ENCODE measurements at places on chromosomes 1 and 21.

GRCh38 chr1:38076038-38076437, 29.4 kb upstream of the POU3F1 start:
- no peaks in the 10 kb centered on the region for H3K36me3 ChIP-seq
- peak; percentile 26 for DNase-seq
- peaks cover 31% of the 10 kb centered on the region for H3K27me3 ChIP-seq
- no peak overlapping the region for H3K27ac ChIP-seq
- no peaks in the 10 kb centered on the region for H3K4me1 ChIP-seq

GRCh38 chr1:225844236-225845061, 34.5 kb downstream of the EPHX1 start:
- H3K4me1 ChIP-seq, result peaks cover 25% of the 10 kb centered on the region
- DNase-seq, result no peak
- H3K36me3 ChIP-seq, result peaks cover 32% of the 10 kb centered on the region
- no peak overlapping the region for H3K4me3 ChIP-seq

GRCh38 chr1:88327391-88328267, 356.4 kb upstream of the PKN2 start:
- H3K27ac ChIP-seq, result no peak overlapping the region
- H3K36me3 ChIP-seq, result no peaks in the 10 kb centered on the region
- H3K4me3 ChIP-seq, result no peak overlapping the region
- H3K27me3 ChIP-seq, result no peaks in the 10 kb centered on the region

- H3K36me3 ChIP-seq, result no peaks in the 10 kb centered on the region
- H3K4me3 ChIP-seq, result no peak overlapping the region
- H3K27ac ChIP-seq, result no peak overlapping the region
- no peaks in the 10 kb centered on the region for H3K27me3 ChIP-seq
- DNase-seq, result no peak
- H3K4me1 ChIP-seq, result no peaks in the 10 kb centered on the region
Measured at GRCh38 chr21:32046191-32046590, 173.4 kb downstream of the HUNK start.

DNA sequence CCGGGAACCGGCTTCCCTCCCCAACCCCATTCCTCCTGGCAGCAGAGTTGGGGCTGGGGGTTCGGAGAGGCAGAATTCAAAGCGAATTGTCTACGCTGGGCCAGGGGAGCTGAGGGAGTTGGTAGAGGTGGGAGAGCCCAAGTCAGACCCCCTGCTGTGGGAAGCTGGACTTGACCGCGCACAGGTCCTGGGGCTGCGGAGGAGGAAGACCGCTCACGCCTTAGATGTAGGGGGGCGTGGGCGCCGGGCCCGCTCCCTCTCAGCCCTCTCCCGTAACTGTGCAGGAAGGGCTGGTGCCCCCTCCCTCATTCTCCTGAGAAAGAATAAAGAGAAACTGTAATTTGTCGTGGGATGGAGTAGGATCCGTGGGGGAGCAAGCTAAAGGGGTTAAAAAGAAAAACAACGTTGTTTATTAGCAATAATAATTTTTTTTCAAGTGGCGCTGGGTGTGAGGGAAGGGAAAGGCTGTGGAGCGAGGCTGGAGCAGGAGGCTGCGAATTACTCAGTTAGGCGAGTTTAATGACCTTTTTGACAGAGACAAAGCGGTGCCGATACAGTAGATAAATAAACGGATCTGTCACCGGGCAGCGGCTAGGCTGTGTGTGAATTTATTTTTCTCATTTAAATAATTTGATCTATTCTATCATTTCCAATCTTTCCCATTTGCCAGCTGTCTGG, 838 bp upstream of the GRIK3 start:
- no peak for DNase-seq
- peaks cover 9% of the 10 kb centered on the region for H3K4me1 ChIP-seq
- H3K36me3 ChIP-seq, result no peaks in the 10 kb centered on the region
- peaks cover 97% of the 10 kb centered on the region for H3K27me3 ChIP-seq
- peak overlapping the region; percentile 74 for H3K27ac ChIP-seq

- no peaks in the 10 kb centered on the region for H3K4me1 ChIP-seq
- H3K27me3 ChIP-seq, result no peaks in the 10 kb centered on the region
- H3K36me3 ChIP-seq, result no peaks in the 10 kb centered on the region
Measured at GRCh38 chr1:175521249-175522040, 221.9 kb downstream of the TNR start.

DNA sequence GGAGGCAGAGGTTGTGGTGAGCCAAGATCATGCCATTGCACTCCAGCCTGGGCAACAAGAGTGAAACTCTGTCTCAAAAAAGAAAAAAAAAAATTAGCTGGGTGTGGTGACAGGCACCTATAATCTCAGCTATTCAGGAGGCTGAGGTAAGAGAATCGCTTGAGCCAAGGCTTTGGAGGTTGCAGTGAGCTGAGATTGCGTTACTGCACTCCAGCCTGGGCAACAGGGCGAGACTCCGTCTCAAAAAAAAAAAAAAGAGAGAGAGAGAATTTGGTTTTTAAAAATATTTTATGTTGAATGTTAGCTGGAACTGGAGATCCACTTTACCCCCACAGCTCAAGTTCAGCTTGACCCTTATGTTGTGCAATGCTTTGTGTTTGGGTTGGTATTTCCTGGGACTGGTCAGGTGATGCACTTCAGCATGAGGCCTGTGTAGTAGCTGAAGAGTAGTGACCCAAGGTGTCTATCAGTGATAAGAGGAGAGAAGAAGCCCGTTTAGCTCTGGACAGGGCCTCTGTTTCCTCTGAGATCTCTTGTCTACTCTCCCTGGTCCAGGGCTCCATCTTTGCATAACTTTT, 36.8 kb upstream of the MACF1 start:
- H3K27me3 ChIP-seq, result peaks cover 19% of the 10 kb centered on the region
- no peak overlapping the region for H3K4me3 ChIP-seq
- H3K4me1 ChIP-seq, result no peaks in the 10 kb centered on the region

DNA sequence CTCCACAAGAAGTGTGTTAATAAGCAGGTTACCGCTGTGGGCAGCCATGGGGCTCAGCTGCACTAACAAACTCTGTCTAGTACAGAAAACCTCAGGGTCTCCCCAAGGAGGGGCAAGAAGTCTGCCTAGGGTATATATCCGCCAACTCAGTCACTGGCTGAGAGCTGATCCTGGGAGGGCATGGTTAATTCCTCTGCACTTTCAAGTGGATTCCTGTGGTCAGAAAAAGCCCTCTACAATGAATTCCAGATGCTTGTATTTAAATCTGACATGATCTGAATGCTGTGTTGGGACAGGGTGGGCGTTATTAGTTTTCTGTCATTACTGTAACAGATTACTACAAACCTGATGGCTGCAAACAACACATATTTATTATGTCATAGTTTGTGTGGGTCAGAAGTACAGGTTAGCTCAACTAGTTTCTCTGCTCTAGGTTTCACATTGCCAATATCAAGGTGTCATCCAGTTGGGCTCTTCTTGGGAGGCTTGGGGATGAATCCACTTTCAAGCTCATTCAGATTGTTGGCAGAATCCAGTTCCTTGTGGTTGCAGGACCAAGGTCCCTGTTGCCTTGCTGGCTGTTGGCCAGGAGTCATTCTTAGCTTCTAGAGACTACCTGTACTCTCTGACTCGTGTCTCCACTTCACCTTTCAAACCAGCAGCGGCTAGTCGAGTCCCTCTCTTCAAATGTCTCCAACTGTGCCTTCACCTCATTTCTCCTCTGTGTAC, 8.0 kb upstream of the SELE start:
- no peak overlapping the region for H3K27ac ChIP-seq
- H3K36me3 ChIP-seq, result no peaks in the 10 kb centered on the region
- H3K4me1 ChIP-seq, result no peaks in the 10 kb centered on the region
- H3K27me3 ChIP-seq, result peaks cover 46% of the 10 kb centered on the region
- no peak for DNase-seq
- no peak overlapping the region for H3K4me3 ChIP-seq

DNA sequence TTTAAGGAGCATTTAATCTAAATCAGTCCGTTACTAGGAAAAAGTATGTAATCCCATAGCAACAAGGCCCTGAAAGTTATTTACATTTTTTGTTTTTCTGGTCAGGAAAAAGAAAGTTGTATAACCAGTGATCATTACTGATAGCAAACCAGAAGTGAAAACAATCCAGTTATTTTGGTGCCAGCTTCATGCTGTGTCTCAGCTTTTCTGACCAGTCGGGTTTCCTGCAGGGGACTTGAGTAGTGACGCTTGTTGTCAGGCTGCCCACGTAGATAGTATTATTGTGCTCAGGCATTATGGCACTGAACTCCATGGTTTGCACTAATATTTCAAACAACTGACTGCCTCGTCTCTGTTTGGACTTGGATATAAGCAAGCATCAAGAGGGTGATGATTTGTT, 55.2 kb downstream of the SASS6 start:
- no peaks in the 10 kb centered on the region for H3K27me3 ChIP-seq
- H3K27ac ChIP-seq, result no peak overlapping the region
- H3K4me3 ChIP-seq, result no peak overlapping the region
- no peak for DNase-seq
- H3K4me1 ChIP-seq, result no peaks in the 10 kb centered on the region

DNA sequence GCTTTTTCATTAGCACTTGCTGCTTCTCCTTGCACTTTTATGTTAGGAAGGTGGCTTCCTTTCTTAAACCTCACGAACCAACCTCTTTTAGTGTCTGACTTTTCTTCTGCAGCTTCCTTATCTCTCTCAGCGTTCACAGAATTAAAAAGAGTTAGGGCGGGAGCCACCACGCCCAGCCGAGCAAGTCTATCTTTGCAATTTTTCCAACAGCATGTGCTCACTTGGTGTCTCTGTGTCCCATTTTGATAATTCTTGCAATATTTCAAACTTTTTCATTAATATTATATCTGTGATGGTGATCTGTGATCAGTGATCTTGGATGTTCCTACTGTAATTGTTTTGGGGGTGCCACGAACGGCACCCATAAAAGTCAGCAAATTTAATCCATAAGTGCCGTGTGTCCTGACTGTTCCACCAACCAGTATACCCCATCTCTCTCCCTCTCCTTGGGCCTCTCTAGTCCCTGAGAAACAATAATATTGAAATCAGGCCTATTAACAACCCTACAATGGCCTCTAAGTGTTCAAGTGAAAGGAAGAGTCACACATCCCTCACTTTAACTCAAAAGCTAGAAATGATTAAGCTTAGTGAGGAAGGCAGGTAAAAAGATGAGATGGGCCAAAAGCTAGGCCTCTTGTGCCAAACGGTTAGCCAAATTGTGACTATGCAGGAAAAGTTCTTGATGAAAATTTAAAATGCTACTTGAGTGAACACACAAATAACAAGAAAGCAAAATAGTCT, 15.9 kb upstream of the ITPKB start:
- H3K36me3 ChIP-seq, result no peaks in the 10 kb centered on the region
- peaks cover 13% of the 10 kb centered on the region for H3K27me3 ChIP-seq
- peaks cover 21% of the 10 kb centered on the region for H3K4me1 ChIP-seq
- H3K27ac ChIP-seq, result peak overlapping the region; percentile 39
- no peak for DNase-seq
- H3K4me3 ChIP-seq, result no peak overlapping the region

- no peak overlapping the region for H3K4me3 ChIP-seq
- H3K27ac ChIP-seq, result no peak overlapping the region
- DNase-seq, result no peak
- H3K36me3 ChIP-seq, result no peaks in the 10 kb centered on the region
Measured at GRCh38 chr1:39165049-39165448, 39.4 kb upstream of the MACF1 start.

GRCh38 chr1:205301205-205301821, 20.2 kb downstream of the NUAK2 start:
- H3K27me3 ChIP-seq, result peaks cover 14% of the 10 kb centered on the region
- H3K4me3 ChIP-seq, result no peak overlapping the region
- DNase-seq, result no peak
- H3K4me1 ChIP-seq, result peaks cover 32% of the 10 kb centered on the region

DNA sequence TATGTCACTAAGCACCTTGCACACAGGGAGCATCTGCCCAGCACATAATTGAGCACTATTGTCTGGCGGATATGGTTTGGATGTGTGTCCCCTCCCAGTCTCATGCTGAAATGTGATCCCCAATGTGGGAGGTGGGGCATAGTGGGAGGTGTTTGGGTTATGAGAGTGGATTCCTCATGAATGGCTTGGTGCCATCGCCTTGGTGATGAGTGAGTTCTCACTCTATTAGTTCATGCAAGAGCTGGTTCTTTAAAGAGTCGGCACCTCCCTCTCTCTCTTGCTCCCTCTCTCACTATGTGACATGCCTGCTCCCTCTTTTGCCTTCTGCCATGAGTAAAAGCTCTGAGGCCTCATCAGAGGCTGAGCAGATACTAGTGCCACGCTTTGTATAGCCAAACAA, 9.5 kb downstream of the CTSK start:
- DNase-seq, result no peak
- H3K36me3 ChIP-seq, result peaks cover 20% of the 10 kb centered on the region
- H3K4me3 ChIP-seq, result no peak overlapping the region
- H3K27me3 ChIP-seq, result no peaks in the 10 kb centered on the region

GRCh38 chr1:59947047-59947938, 20.7 kb upstream of the CYP2J2 start:
- H3K27ac ChIP-seq, result no peak overlapping the region
- no peaks in the 10 kb centered on the region for H3K36me3 ChIP-seq
- DNase-seq, result peak; percentile 66

DNA sequence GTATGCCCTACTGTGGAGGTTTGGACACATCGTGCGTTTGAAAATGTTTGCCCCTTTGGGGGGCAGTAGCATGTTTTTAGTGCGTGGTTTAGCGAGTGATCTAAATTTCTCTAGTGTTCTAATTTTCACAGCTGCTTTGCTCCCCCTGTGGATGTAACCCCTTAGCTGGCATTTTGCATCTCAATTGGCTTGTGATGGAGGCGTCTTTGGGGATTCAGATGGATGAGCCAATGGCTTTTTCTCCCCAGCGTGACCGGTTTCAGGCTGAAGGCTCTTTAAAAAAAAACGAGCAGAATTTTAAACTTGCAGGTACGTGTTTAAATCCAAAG, 836 bp downstream of the CDC7 start:
- H3K4me3 ChIP-seq, result no peak overlapping the region
- H3K4me1 ChIP-seq, result peaks cover 35% of the 10 kb centered on the region
- DNase-seq, result no peak
- no peak overlapping the region for H3K27ac ChIP-seq
- H3K36me3 ChIP-seq, result peaks cover 21% of the 10 kb centered on the region
- no peaks in the 10 kb centered on the region for H3K27me3 ChIP-seq
